DMS53 (cell line): ENCODE measurements at places on chromosomes 3 and 15.

DNA sequence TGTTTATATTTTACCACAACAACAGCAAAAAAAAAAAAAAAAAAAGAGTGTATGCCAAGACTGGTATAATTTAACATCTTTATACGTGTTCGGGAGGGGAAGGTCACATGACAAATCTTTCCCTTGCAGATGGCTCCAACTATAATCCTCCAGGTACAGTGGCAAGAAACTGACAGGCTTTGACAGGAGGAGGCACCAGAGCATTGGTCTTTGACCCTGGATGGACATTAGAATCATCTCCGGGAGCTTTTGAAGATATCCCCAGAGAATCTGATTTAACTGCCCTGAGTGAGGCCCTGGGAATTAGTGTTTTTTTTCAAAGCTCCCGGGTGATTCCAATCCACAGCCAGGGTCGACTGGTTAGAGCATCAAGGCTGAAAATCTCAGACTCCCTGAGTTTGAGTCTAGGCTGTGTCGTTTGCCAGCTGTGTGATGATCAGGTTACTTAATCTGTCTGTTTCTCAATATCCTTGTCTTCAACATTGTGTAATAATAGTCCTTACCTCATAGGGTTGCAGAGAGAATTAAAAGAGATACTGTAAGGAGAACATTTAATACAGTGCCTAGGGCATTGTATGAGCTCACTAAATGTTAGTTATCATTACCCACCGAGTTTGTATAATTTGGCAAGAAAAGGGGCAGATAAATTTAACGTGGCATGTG is 8.9 kb upstream of the SEMA5B start:
- no peak for DNase-seq

GRCh38 chr15:74337607-74338211 is 29.7 kb downstream of the CYP11A1 start:
- no peak for DNase-seq

GRCh38 chr3:120568598-120568997 is 27.5 kb upstream of the NDUFB4 start:
- DNase-seq: no peak

- no peak for DNase-seq
Measured at GRCh38 chr3:133209871-133210550, 171.8 kb downstream of the TMEM108 start.

DNA sequence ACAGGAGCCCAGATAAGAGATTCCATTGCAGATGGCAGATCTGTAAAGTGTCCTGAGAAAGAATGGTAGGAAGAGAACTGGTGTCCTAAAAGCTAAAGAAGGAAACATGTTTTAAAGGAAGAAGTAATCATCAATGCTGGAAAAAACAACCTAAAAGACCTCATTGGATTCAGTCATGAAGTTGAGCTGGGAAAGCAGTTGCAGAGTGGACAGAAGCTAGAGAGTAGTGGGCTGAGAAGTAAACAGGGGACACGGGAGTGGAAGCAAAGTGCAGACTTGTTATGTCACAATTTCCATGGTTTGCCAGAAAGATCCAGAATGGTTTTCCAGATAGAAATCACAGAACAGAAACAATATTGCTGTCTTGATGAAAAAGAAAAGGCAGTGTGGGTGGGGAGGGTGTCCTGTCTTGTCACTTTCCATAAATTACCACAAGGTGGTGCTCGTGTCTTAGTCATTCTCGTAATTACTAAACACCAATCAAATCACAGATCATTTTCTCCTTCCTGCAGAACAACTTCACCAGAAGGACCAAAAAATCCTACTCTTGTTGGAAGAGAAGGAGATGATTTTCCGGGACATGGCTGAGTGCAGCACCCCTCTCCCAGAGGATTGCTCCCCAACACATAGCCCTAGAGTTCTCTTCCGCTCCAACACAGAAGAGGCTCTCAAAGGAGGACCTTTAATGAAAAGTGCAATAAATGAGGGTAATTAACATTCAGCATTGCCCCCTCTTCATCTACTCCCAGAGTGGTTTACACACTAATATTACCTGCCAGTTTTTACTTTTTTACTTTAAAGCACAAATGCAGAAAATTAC is 64.5 kb downstream of the KLHL25 start:
- DNase-seq: peak; percentile 73

DNA sequence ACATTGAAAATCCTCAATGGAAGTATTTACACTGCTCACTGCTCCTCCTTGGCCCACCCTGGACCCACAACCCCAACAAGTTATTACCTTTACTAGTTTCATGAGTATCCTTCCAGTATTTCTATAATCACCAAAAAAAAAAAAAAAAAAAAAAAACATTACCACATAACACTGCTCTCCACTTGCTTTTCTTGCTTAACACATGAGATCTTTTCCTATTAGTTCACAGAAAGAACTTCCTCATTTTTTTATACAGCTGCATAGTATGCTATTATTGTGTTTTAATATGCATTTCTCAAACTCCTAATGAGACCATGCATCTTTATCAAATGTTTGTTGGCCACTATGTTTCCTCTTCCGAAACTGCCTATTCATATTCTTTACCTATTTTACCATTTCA is 14.6 kb downstream of the GABPB1 start:
- DNase-seq: no peak

- no peak for DNase-seq
Measured at GRCh38 chr3:18987862-18988447, 160.4 kb upstream of the KCNH8 start.

DNA sequence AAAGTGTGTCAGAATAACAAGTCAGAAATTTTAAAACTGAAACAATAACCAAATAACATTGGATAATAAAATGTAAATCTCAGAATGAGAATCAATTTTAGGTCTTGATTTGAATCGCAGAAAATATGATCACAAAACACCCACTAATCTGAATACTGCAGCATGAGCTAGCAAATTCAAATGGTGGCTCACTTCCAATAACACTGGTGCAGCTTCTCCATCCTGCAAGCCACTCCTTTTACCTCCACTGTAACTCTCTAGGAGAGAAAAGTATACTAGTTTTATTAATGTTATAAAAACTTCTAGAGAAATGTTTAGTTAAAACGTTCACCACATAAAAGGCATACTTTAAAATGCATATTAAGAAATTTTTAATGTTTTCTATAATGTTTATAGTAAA is 30.4 kb downstream of the UBE3A start:
- no peak for DNase-seq

DNA sequence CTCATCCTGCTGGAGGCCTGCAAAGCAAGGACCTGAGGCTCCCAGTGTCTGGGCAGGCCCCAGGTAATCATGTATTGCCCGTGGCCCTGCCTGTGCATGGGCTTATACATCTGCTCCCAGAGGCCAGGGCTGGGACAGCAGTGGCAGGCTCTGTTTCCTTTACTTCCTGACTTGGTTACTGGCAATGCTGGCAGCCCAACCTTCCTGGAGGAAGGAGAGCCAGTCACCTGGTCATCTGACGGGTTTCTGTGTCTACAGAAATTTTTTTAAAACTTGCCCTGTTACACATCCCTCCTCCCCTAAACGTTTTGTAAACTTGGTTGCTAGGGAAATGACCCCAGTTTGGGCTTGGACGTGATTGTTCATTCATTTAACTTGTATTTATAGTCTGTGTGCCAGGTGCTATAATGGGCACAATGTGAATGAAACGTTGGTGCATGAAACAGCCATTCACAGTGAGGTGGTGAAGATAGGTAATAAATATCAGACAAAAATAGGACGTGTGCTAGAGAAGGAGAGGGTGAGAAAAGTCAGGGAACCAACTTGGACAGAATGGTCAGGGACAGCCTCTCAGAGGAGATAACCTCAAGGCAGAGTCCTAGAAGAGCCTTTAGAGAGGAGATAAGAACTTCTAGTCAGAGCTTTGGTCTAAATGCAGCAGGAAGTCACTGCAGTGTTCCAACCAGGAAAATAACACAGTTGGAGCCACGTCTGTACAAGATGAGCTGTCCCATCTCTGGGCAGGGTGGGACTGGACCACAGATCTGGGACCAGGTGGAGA is 14.1 kb downstream of the TEX264 start:
- DNase-seq: no peak

DNA sequence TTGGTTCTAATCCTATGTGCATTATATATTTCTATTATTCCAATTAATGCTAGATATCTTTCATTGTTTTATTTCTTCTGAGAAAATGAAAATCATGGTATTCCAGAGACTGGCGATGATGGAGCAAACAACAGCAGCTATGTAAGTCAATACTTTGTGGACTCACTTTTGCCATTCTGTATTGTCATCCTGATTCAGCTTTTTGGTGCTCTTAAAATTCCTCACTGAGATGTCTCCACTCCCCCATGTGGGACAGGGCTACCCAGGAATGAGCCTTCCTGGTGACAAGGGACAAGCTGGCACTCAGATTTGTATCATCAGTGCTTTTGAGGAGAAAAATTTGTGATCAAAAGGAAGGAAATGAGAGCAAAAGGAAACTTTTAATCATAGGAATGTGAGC is 56.7 kb upstream of the XCR1 start:
- DNase-seq: no peak

GRCh38 chr15:44535092-44535491 is 1.9 kb upstream of the EIF3J start:
- no peak for DNase-seq

GRCh38 chr15:58213587-58214338 is 75.6 kb downstream of the AQP9 start:
- no peak for DNase-seq

GRCh38 chr15:92541291-92542200 is 114.0 kb downstream of the FAM174B start:
- no peak for DNase-seq
